ENCODE measurements at places on chromosomes 16 and 17. TPM values are rescaled to one million over a fixed set of nuclear protein-coding genes. Genes with fewer than 3 reads are reported as not detected.
A peak's percentile ranks its signal among the peaks of the same experiment; 100 is the strongest.

DNA sequence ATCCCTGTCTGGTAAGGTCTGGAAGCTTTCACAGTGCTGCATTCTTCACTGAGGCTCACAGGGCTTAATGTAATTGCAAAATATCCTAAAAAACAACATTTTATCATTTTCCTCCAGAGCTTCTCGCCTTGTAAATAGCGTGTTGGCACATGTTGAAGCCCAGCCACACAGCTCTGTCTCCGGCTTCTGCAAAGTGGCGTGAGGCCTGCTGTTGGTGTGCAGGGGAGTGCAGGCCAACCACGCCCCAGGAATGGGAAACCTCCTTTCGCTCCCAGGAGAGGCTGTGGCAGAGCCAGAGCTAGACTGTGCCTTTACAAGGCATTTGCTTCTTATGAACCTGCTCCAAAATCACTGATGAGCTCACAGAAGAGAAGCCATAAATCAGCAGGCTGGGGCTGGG lies 248.2 kb upstream of the MAF start:
- no peak for DNase-seq
- no peak overlapping the region for H3K27ac ChIP-seq
- no peak overlapping the region for H3K4me3 ChIP-seq
- H3K27me3 ChIP-seq: no peaks in the 10 kb centered on the region
- no peaks in the 10 kb centered on the region for H3K36me3 ChIP-seq
- H3K4me1 ChIP-seq: no peaks in the 10 kb centered on the region

DNA sequence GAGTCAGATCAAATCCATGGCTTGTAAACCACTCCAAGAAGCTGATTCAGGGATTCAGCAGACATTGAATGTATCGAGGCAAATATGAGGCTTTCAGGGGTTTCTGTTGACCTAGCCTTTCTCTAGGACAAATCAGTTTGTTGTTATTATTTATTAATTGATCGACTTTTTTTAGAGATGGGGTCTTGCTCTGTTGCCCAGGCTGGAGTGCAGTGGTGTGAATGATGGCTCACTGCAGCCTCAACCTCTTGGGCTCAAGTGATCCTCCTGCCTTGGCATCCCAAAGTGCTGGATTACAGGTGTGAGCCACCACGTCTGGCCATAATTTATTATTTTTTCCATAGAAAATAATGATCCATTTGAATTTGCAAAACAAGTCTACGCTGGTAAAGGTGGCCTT lies 27.0 kb downstream of the LAT start:
- DNase-seq: no peak
- H3K27ac ChIP-seq: no peak overlapping the region
- no peaks in the 10 kb centered on the region for H3K36me3 ChIP-seq
- no peaks in the 10 kb centered on the region for H3K4me1 ChIP-seq
- H3K4me3 ChIP-seq: no peak overlapping the region
- no peaks in the 10 kb centered on the region for H3K27me3 ChIP-seq

- no peak for DNase-seq
- H3K27ac ChIP-seq: peak overlapping the region; percentile 62
- no peaks in the 10 kb centered on the region for H3K36me3 ChIP-seq
- H3K4me3 ChIP-seq: peak overlapping the region; percentile 49
- H3K4me1 ChIP-seq: peaks cover 97% of the 10 kb centered on the region
Measured at GRCh38 chr17:49741009-49741691, 22.8 kb downstream of the FAM117A start.

Gene MT1G
- total RNA-seq: 1.4 TPM

GRCh38 chr16:48526058-48526957 lies 83.7 kb downstream of the N4BP1 start:
- no peaks in the 10 kb centered on the region for H3K27me3 ChIP-seq
- no peaks in the 10 kb centered on the region for H3K4me1 ChIP-seq
- DNase-seq: no peak
- no peak overlapping the region for H3K4me3 ChIP-seq
- no peak overlapping the region for H3K27ac ChIP-seq

Gene CEMP1
- not detected for total RNA-seq
